ENCODE measurements at places on chromosomes 5 and 9.
A peak's percentile ranks its signal among the peaks of the same experiment; 100 is the strongest.

DNA sequence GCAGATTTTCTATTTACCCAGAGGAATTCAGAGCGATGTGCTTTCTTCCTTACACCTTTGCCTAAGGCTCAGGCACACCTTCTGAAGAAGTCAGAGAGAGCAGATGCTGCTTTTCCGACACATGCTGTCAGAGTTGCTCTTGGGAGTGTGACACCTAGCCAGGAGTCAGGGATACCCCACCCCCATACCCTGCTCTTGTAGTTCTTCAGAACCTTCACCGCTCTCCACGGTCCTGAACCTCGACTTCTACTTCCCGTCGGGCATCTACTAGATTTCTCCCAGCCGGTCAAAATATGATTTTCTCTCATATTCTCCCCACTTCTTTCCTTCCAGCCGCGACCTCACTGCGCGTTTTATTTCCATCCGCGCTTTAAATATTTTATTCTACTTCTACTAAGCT lies 1.7 kb downstream of the GRIN3A start:
- no peak for DNase-seq

DNA sequence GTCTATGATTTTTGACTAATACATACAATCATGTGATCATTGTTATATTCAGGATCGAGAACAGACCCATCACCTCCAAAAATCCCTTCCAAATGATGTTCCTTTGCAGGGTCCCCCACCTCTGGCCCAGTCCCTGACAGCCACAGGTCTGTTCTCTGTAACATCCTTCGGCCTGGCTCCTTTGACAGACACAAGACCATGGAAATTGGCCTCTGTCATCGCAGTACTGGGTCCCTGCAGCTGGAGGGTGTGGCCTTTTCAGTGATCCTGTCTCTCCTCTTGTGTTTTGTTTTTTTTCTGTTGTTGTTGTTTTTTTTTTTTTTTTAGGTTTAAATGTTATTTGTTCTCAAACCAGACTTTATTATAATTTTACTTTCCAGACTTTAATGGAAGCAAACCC lies 27.4 kb upstream of the ANKRD33B start:
- no peak for DNase-seq

DNA sequence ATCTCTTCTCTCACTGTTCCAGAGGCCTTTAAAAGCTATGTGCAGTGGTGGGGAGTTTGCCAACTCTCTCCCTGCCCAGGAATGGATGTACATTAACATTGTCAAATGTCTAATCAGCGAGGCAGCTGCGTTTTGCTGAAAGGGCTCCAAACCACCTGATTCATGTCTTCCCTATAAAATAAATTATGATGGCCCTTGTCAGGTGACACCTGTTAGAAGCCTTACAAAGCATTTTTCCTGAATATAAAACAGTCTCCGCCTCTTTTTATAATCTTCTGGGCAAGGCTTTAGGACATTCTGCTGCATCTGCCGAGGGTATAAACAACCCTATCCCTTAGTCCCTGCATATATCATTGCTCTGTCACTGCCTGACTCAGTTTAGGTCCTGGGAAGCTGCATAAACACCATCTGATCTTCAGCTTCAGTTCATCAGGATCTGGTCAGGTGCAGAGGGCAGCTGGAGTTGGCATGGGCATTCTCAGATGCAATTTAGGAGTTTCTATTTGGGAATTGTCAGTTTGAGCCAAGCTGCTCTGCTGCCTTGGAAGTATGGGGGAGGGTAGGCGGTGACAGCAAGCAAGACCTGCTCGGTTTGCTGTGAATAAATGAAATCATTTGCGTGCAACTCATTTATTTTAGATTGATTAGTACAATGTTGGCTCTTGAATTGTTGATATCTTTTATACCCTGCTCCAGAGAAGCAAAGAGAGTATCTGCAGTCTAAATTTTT lies 103.5 kb downstream of the ACER2 start:
- DNase-seq, result no peak

DNA sequence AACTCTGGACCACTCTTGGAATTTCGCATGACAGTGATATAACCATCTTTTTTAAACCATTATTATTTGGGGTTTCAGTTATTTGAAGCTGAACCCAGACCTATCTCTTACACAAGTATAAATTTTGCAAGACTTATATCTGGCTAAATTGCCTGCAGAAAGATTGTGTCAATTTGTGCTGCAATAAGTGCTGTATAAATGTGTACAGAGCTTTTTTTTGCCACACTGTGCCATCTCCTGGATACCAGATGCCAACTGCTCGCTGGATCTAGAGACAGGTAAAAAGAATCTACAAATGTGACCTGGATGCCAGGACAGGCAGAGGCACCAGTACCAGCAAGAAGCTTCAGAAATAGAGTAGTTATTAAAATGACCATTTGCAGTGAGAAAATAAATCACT lies 25.9 kb upstream of the TTC39B start:
- DNase-seq, result no peak

- DNase-seq, result no peak
Observed at GRCh38 chr5:124102486-124102885, 590.5 kb downstream of the CSNK1G3 start.

DNA sequence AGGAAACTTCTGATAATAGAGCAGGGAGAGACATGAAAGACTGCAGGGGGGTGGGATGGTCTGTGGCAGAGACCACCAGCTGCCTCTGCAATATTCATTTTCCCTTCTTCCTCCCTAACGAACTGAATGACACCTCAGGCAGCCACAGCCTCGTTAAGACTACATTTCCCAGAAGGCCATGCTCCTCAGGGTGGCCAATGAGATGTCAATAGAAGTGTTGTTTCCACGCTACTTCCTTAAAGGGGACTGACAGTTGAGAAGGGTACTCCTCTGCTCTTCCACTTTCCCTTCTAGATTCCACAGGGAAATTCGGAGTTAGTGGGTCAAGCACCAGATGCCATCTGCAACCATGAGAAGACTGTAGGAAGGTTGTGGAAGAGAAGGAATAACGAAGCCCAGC lies 52.0 kb upstream of the DAPK1 start:
- no peak for DNase-seq

DNA sequence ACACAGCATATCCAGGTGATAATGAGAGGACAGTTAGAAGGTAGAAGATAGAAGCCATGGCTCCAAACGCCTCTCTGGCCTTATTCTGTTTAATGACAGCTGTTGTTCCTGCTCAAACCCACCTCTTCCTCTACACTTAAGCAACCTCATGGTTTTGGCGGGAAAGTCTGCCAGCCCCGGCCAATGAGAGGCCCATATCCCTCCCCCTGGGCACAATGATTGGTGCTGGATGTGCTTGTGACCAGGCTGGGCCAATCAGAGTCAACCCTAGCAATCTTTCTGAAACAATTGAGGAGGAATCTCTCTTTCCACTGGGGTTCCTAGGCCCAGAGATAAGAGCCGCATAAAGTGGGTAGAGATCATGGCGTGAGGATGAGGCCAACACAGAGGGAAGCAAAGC lies 4.8 kb upstream of the GFI1B start:
- DNase-seq, result no peak

DNA sequence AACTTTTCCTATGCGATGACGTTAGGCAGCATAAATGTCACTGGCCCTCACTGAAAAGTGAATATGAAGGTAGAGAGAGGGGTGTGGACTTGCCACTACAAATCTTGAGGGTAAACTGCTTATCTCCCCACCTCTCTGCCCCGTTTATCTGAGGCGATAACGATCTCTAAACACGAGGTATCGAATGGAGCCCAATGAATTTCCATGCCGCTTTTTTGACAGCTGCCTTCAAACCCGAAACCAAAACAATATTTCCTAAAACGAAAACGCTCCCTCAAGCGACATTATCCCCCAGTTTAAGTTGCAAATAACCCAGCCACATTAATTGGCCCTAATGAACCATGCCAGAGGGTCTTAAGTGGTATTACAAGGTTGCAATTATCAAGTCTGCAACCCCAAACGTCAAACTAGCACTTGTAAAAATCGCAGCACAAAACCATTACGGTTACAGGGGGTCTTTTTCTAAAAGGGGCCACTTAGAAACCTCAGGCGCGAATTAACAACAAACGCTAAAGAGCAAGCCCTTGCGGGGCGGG lies 1.4 kb downstream of the NR3C1 start:
- no peak for DNase-seq

DNA sequence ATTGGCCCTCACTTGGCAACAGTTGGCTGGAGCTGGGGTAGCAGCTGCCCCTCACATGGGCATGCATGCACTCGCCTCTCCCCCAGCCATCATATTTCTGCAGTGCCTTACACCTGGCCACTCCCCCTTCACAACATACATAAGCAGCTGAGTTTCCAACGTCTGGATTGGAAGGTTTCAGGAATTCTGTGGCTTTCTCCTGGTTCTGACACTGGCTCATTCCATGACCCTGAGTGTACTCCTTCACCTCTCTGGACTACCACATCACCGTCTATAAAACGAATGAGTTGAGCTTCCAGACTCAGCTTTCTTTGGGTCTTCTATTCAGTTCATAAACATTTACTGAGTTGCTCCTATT lies 84.3 kb downstream of the GALNT10 start:
- DNase-seq, result no peak

GRCh38 chr5:14757850-14758249 lies 93.3 kb downstream of the OTULIN start:
- no peak for DNase-seq

DNA sequence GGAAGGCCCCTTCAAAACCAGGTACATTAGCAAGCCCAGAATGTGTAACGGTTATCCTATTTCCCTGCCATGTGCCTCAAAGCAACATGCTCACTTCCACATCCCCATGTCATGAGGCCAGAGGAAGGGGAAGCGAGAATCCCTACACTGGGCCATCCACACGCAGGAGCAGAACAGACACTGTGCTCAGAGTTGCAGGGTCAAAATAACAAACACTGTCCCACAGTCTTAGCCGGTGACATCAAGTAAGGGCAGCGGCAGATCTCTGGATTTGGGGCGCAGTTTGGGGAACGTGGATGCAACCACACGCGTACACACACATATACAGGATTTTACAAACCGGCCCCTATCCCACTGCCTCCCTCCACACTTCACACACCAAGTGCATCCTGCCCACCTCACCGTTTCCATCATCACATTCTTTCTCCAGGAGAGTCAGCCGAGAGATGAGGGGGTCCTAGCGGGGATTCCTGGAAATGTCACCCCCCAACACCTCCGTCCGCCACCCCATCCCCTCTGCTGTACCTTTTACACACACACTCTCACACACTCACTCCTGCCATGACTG lies 776 bp downstream of the APBA1 start:
- DNase-seq, result peak; percentile 27

DNA sequence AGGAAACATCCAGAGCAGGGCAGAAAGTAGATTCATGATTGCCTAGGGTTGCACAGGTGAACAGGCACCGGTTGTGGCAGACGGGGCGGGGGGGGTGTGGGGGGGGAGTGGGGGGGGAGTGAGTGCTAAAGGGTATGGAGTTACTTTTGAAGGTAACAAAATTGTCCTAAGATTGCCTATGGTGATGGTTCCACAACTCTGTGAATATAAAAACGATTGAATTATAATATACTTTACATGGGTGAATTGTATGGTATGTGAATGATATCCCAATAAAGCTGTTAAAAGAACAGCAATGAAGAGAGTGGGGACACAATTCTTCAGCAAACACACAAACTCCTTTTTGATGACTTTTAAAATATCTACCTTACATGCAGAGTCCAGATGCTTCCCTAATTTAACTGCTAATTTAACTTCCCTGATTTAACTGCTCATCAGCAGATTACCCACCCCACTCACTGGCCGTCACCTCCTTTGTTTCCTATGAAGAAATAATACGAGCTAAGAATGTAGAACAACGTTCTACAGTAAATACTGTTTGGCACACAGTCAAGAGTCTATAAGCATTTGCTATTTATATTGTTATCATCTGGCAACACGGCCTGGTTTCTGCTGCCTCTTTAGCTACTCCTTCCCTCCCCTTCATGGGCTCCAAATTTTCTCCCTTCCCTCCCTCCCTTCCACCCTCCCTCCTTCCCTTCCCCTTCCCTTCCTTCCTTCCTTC lies 83.5 kb downstream of the PTCH1 start:
- no peak for DNase-seq

DNA sequence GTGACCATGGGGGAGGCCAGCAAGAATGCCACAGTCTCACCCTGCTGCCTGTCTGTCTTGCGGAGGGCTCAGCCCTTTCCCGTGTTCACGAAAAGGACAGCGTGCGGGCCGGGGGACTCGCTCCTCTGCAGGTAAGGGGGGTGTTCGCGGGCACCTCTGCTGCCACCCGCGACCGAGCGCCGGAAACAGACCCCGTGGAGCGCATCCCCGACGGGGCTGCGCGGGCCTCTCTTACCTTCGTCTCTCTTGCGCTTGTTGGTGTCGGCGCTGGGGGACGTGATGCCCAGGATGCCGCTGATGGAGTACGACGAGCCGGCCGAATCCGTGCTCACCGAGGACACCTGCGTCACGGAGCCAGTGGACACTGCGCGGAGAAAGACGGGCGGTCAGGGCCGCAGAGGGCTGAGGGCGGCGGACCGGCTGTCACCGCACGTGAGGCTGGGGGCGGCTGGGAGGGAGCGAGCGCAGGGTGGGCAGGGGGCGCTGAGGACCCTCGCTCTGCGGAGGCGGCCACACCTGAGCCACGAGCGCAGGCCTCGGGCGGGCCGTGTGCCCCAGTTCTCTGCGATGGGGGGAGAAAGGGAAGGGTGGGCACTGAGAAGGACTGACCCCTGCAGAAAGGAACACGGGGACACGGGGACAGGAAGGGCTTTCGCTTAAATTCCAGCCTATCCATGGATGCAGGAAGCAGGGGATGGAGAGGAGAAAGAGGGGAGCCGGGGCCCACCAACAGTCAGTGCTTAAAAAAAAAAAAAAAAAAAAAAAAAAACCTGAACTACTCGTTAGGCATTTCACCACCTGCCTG lies 31.5 kb downstream of the PAX5 start:
- DNase-seq, result no peak

DNA sequence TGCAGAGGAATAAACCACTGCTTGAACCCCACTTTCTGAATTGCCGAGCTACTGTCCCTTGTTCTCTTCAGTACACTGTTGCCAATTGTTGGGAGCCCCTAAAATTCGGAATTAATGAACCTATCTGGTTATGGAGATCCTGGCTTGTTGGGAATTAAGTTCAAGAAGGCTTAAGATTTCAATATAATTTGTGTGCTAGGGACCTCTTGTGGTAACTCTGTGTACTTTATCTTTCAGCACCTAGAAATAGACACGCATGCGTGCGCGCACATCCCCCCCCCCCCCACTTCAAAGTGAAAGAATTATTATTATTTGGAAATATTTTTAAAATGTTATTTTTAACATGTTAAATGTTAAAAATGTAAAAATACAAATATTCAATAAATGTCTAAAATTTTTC lies 53.3 kb upstream of the FAM169A start:
- no peak for DNase-seq

DNA sequence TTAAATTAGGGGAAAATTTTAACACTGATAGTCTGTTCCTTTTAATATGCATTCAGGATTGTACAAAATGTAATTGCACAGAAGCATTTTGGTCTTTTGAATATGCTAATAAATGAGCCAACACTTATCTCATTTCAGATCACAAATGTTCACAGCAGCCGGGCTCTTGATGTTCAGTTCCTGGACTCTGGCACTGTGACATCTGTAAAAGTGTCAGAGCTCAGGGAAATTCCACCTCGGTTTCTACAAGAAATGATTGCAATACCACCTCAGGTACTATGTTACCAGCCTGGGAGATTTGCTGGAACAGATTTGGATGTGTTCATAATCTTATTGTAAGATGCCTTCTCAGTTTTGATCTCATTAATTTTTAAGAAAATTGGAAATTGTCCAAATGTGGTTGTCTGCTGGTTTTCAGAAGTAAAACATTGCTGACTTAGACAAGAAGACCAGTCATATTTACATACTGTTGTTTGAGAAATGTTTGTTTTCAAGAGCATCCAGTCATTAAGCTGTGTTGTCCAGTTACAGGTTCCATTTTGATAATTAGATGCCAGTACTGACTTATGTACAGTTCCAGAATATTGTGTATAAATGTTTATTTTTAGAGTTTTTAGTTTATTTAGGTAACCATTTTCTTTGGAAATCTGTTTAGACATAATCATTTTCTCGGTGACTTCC lies 23.0 kb upstream of the TMOD1 start:
- DNase-seq, result no peak
